AML-193 (cell line): ENCODE measurements at places on chromosomes 1 and 21.

DNA sequence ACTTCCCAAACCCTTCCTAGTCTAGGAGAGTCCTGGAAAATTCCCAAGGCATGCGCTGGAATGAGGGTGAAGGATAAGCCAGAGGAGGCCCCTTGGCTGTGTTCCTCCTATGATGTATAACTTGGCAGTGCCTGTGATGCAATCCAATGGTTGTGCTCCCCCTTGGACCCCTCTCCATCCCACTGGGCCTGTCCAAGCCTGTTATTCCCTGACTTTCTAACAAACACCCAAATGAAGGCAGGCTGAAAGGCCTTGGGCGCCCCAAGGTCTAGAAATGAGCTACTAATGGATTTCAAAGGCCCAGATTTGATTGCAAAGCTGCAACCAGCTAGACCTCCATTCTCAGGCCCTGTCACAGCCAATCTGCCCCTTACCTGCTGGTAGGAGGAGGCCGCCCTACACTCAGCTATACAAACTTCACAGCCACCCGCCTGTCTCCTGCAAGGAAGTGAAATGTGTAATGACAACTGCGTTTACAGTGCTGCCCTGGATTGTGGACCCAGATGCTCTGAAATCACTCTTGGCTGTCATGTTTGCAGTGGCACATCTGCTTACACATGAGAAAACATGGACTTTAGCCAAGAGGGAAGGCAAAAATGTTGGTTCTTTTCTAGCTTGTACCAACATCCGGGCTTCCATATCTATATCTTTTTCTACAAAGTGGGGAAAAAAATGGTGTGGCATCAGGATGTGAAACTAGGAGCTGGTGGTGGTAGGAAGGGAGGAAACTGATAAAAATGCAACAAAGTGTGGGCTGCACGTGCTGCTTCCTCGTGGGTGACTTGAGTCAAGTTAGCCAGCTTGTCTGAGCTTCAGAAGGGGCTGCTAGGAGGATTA, 130.4 kb downstream of the TRABD2B start:
- DNase-seq = no peak

DNA sequence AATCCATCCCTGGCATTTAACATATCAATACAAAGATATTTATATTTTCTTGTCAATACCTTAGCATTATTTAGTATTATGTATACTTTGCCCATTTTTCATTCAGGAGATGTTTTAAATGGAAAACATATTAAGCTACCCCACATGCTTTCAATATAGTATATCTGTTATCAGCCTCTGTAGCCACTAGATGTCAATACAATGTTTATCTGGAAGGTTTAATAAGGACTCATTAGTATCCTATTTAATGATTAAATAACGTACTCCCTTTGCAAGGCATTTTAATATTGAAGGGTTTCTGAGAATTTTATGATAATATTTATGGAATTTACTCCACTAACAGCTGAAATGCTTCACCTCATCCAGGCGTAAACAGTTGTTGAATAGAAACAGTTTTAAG, 329.5 kb upstream of the ADGRL2 start:
- no peak for DNase-seq

DNA sequence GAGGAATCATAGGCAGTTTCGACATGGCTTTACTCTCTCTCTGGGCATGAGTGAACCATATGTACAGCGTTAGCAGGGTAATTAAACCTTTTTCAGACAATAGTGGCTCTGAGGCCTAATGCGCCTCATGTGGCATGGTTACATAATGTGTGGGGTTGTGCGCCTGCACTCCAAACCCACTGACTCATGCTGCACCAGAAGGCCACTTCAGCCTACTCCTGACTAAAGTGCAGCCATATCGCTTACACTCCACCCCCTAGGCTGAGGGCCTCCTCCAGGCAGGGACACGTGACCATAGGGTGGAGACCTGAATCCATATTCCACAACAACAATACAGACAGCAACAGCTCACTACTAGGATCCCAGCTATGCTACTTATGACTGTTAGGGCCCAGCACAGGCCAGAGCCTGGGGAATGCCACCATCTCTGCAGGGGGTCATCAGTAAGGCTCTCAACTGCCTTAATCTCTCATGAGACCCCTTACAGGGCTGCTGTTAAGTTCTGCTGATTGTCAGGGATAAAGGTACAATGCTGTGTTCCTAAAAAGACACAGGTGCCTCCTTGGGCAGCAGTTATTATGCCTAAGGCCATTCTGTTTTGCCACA, 13.4 kb upstream of the ODF2L start:
- DNase-seq = no peak

- DNase-seq = peak; percentile 8
Observed at GRCh38 chr1:11862890-11863289, 4.1 kb upstream of the NPPB start.

GRCh38 chr1:20093940-20094391, 24.0 kb downstream of the PLA2G5 start:
- no peak for DNase-seq

- no peak for DNase-seq
Observed at GRCh38 chr1:155017946-155018316, 15.3 kb downstream of the ZBTB7B start.

DNA sequence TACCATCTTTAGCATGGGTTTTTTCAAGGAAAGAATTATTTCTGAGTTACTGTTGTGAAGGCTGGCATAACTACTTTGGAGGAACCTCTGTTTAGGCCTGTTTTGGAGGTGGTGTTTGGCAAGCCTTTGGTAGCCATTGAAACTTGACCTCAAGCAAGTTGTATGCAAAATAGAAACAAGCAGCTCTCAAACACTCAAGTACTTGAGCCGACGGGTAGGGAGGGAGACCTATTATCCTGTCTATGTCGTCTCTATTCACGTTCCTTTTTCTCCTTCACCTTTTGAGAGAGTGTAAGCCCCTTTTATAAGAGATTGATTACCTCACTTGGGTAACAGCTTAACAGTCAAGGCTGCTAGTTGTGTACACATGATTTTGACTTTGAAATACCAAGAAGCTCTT, 878.3 kb upstream of the CXADR start:
- DNase-seq = no peak

DNA sequence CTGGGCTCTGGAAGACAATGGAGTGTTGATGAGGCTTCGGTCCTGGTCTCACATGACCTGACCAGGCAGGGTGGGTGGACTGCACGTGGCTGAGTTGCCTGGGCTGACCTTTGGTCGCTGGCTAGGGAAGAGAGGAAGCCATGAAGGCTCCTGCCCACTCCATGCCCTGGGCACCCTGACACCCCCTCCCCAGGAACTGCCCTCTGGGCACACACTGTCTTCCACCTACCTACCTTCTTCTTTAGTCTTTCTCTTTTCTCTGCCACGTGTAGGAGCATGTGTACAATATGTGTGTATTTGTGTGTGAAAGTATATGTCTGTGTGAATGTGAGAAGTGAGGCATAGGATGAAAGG, 15.1 kb downstream of the POU3F1 start:
- DNase-seq = no peak

- no peak for DNase-seq
Observed at GRCh38 chr21:33884376-33885171, 31.0 kb downstream of the ATP5PO start.

GRCh38 chr1:35532497-35533223, 24.5 kb downstream of the KIAA0319L start:
- no peak for DNase-seq

GRCh38 chr1:209513226-209513625, 70.3 kb upstream of the CAMK1G start:
- peak; percentile 44 for DNase-seq

DNA sequence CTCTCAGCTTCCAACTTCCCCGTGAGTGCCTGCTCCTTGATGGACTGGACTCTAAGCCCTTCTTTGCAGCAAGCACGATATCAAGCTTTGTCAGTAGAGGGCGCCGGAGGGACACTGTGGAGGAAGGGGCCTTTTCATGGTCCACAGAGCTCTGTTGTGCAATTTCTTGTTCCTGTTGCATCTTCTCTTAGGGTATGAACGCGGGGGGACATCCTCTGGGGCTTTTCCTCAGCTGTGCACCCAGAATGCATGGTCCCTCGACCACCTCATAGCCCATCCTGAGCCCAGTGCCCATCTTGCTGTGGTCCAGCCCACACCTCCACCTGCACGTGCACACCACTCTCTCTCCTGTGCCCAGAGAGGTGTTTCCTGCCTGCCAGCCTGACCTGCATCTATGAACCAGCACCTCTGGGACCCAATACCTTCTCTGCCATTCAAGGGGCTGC, 556.8 kb downstream of the PTPRU start:
- peak; percentile 77 for DNase-seq

DNA sequence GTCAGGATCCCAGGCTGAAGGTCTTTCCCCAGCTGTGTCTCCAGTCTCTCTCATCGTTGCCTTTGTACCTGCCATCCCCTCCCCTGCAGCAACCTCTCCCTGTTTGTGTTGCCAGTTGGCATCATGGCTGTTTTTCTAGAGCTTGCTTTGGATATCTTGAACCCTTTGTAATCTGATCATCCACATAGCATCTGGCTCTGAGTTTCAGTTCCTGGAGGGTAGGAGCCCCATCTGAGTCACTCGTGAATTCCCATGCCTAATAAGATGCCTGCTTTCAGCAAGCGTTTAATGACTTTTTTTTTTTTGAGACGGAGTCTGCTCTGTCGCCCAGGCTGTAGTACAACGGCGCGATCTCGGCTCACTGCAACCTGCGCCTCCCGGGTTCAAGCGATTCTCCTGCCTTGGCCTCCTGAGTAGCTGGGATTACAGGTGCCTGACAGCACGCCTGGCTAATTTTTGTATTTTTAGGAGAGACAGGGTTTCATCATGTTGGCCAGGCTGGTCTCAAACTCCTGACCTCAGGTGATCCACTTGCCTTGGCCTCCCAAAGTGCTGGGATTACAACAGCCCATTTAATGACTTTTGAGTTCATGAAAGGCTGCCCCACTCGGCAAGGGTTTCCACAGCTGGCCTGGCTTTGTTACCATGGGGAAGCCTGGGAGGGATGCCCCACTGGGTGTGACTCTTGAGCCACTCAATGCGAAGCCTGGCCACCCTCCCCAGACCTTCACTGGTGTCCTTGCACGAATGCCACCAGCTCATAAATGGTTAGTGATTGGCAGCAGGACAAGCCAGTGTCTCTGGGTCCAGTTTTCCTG, 11.9 kb downstream of the ALPL start:
- DNase-seq = no peak
